Karpas-422 (cell line): ENCODE measurements at places on chromosomes 16 and 17.

DNA sequence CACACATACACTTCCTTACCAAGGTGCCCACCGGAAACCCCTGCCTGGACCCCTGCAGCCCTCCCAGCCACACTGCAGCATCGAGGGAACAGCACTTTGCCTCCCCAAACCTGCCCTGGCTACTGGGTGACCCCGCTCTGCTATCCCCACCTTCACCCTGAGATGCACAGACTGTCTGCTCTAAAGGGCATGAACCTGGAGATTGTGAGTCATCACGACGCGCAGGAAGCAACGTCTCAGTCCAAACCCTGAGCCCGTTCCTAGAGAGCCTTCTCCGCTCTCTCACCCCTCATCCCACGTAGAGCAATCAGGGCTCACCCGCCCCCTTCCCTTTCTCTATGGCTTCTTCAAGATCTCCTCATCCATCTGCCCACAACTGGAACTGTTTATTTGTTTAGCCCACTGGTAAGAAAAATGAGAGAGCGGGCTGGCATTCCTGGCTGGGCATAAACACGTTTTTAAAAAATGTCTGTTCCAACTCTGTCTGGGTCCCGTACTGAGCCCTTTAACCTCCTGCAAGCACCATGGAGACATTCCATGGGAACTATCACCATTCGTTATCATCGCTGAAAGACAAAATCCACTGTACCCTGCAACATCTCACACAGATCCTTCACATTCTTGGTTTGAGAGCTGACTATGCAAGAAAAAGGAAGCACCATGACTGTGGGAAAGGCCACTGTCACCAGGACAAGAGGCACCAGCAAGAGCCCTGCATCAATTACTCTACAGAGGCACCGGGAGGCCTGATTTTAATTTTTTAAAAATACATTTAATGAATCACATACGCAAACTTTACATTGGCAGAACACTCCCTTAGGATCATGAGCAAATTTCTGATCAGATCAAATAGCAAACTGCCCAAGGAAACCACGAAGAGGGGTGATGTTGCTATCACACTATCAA is 28.2 kb downstream of the ZFHX3 start:
- DNase-seq, result no peak

GRCh38 chr16:20612551-20613480 is 36.6 kb upstream of the ACSM2B start:
- no peak for DNase-seq

DNA sequence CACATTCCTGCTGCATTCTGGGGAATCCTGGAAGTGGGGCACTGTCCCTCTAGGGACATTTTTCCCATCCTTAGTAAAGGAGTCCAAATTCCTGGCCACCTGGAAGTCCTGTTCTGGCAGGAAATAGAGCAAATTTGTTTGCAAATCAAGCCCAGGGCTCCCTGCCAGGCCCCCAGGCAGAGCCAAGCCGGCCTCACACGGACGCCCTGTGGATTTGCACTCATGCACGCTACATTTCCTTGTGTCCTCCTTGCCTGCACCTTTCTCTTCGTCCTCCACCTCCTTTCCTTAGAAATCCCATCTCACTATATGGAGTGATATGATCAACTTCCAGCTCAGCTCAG is 7.0 kb upstream of the CALB2 start:
- DNase-seq, result no peak

DNA sequence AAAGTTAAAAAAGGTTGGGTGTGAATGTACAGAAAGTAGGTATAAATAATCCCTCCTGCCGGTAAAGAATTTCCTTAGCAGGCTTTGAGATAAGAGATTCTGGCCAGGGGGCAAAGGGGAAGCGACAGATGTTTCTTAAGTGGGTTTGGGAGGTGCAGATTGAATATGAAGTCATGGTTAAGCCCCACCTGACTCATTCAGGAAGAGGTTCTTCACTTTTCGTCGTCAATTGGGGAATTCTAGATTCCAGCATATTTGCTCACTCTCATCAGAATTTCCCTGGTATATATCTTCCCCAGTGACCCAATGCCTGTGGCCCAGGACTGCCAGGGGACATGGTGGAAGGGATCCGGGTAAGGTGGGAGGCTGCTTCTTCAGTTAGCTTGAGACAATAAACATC is 127.8 kb downstream of the CPPED1 start:
- DNase-seq, result no peak

GRCh38 chr17:46818316-46818928 is at the start of gene WNT3:
TSS of gene WNT3 (minus strand) at chr17:46818692. CDS start at chr17:46818597, 95 bp downstream.
- peak; percentile 71 for DNase-seq

- no peak for DNase-seq
These were observed 35.7 kb upstream of the C16orf78 start for GRCh38 chr16:49337814-49338350.

DNA sequence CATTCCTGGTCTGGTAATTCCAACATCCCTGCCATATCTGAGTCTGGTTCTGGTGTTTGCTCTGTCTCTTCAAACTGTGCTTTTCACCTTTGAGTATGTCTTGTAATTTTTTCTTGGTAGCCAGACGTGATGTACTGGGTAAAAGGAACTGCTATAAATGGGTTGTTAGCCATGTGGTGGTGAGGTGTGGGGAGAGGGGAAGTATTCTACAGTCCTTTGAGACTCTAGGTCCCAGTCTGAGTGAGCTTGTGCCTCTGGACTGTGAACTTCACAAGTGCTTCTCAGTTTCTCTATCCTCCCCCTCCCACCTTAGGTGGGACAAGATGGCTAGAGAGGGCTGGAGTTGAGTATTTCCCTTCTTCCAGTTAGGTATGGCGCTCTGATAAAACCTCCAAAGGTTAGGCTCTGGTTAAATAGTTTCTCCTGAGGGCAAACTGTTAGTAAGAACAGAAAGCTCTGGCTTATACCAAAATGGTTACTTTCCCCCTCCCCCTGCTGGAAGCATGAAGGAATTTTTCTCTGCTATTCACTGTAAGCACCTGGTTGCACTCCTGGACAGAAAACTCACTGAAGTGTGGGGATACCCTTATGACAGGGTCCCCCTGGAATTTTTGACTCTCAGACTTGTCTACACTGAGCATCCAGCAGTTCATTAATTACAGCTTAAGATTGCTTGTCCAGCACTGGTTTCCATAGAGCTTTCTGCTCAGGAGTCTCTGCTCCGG is 87.8 kb downstream of the MARCHF10 start:
- peak; percentile 72 for DNase-seq

DNA sequence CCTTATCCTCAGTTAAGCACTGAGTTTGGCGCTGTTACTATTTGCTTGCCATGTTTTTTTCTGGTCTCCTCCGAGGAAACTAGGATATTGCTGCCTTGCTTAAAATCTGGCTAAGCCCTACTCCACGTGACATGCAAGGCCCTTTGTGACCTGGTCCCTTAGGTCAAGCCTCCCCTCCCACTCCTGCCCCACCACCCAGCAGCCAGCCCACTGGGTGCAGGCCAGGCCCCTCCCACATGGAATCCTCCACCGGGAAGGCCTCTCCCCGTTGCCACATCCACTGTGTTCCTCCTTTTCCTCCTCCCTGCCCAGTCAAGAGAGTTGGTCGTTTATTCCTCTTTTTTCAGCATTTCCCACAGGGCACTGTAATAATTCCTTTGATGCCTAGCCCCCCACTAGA is 16.2 kb downstream of the PSMD3 start:
- no peak for DNase-seq

DNA sequence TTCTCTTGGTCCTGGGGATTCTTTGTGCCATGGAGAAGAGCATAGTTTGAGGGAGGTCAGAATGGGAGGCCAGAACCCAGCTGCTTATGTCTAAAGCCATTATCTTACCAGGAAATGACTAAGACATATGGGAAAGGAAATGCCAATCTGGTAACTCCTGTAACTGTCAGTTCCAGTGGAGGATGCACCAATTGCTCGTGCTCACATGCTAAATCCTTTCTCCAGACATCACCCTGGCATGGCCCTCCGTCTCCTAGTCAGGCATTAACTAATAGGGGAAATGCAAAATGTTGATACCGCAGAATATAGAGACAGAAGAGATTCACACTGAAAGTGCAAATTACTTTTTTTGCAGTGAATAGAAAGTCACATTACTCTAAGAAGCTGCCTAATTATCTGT is 255.6 kb upstream of the HSBP1 start:
- DNase-seq, result no peak

- DNase-seq, result no peak
These were observed 25.5 kb downstream of the MNT start for GRCh38 chr17:2375406-2375805.

GRCh38 chr17:45241328-45242028 is 19.8 kb downstream of the FMNL1 start:
- DNase-seq, result no peak

DNA sequence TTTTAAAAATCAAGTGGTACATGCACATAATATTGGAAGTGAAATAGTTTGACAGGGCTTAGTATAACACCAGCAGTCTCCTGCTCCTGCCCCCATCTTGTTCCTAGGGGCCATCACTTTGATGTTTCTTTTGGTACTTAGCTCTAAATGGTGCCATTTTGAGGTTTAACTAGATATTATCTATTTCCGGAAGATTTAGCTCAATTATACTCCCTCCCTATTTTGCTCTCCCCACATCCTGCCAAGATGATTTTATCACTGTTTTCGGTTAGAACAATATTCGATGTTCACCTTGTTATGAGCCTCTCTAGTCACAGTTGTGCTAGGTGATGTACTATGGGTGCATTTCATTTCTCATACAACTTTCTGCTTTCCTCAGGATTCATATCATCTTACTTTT is 20.0 kb upstream of the SLC35G3 start:
- no peak for DNase-seq

DNA sequence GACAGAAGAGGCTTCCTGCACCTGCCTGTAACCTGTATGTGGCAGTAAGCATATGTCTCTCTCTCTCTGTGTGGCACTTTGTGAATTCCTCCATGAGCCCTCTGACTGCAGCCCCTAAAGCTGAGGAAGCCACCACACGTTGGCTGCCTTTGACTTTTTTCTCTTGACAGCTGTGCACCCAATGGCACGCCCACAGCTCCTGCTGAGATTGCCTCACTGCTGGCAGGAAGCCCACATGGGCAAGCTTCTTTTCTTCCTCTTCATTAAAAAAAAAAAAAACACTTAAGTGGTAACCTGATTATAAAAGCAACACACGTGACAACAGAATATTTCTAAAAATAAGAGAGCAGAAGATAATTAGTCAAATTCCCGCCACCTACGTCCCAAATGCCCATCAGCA is 34.0 kb upstream of the PIRT start:
- DNase-seq, result no peak

DNA sequence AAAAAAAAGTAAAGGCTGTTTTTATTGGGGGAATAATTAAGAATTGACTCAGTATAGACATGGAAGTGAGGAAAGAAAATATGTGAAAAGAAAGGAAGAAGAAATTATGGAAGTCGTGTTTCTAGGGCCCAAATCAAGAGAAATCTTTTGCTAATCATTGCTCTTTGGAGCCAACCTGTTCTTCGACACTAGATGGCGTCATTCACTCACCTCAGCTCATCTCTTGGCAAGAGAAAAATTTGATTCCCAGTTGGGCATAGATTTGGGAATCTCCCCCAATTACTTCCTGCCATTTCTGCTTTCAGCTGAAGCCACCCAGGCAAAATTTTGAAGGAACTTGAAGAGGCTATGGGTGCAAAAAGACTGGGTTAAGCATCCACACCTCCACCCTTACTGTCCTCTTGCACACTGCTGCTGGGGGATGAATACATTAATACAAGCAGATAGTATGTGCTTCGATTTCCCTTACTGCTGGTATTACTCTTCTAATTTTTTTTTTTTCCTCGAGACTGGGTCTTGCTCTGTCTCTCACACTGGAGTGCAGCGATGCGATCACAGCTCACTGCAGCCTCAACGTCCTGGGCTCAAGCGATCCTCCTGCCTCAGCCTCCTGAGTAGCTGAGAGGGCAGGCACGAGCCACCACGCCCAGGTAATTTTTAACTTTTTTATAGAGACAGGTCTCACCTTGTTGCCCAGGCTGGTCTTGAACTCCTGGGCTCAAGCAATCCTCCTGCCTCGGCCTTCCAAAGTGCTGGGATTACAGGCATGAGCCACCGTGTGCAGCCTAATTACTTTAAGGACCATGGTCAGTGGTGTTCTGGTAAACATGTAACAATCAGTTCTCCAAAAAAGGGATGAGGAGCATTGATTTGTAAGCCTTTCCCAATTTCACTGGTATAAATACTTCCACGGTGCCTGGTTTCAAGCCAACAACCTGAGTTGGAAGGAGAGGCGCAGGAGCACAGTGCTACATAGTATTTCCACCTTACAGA is 13.5 kb downstream of the PSMD7 start:
- DNase-seq, result peak; percentile 69

- peak; percentile 83 for DNase-seq
These were observed 689 bp upstream of the TBC1D24 start for GRCh38 chr16:2473999-2474876.

DNA sequence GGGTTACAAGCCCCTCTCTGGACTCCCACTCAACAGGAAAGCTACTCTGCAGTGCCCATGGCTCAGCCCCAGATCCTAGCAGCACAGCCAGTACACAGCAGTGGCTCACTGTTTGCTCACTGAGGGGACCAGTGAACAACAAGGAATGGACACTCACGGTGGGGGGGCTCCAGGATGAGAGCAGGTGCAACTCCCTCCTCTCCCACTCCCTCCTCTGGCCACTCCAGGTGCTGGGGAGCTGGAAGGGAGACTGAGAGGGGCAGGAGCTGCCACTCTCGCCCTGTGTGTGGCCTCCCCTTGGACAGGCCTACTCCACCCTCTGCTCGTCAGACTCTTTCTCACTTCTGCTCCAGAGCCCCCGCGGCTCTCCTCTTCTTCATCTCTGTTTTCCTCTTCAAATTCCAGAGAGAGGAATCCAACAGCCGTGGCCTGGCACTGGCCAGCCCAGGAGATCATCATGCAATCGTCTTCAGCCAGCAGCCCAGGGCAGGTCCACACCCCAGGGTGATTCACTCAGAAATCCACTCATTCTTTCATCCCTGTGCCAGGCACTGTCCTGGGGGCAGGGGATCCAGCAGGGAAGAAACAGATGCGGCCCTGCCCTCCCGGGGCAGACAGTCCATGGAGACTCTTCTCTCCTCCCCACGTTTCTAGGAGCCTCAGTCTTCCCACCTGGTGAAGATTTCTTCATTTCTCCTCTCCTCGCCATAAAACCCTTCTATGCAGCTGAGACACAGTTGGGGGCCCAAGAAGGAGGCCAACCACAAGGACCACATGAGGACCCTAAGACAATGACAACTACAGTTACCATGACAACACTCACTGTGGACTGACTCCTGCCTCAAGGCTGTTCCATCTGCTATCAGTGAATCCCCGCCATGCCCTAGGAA is 30.7 kb downstream of the CFAP20 start:
- no peak for DNase-seq

GRCh38 chr17:56020369-56020768 is 132.9 kb upstream of the ANKFN1 start:
- DNase-seq, result no peak

- DNase-seq, result no peak
These were observed 336.2 kb downstream of the XYLT1 start for GRCh38 chr16:17134586-17134985.
